ENCODE measurements at places on chromosomes 6 and 20.
A peak's percentile ranks its signal among the peaks of the same experiment; 100 is the strongest.

DNA sequence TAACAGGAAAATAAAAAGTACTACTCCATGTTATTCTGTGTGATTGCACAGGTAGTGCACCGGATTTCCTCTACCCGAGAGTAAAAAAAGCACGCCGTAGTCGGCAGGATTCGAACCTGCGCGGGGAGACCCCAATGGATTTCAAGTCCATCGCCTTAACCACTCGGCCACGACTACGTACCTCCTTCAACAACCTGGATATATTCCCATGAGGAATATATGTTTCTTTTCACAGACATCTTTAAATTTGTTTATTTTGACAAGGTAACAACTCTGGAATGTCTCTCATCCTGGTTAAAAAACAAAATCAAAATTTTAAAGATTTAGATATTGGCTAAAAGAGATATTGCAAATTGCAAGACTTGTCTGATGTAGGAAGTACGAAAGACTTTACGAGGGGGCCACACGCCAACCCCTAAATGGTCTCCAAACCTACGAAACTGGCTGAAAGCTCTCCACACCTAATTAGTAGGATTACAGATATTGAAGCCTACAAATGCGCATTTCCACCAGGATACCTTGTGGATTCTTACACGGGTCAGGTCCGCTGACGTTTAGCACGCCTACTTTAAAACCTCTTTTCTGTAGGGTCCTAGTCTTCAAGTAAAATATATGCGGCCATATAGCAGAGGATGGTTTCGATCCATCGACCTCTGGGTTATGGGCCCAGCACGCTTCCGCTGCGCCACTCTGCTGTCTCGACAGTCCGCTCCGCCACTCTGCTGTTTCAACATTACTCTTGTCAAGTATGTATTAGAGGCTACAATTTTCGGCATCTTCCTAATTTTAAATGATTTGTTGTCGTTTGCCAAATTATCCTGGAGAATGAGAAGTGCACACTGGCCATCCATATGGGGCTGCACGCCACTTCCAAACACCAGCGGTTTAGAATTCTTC lies 52.2 kb upstream of the BTN3A2 start:
- peak; percentile 85 for DNase-seq

GRCh38 chr6:21438986-21439352 lies 154.6 kb upstream of the SOX4 start:
- no peak for DNase-seq

DNA sequence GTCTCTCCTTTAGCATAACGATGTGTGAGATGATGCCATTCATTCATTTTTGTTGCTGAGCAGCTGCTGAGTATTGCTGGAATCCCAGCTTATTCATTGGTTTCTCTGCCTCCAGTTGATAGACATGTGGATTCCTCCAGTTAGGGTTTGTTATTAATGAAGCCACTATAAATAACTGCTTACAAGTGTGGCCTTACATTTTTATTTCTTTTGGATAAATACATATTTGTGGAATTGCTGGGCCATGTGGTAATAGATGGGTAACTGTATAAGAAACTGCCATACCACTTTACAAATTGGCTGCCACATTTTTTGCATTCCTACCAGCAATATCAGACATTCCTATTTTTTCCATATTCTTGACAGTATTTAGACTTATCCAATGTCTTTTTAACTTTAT lies 2.6 kb upstream of the HLA-B start:
- no peak for DNase-seq

- no peak for DNase-seq
These were observed 281.6 kb downstream of the PLCB1 start for GRCh38 chr20:8413691-8414090.

- DNase-seq: no peak
These were observed 400.2 kb downstream of the GJA1 start for GRCh38 chr6:121835662-121836061.

DNA sequence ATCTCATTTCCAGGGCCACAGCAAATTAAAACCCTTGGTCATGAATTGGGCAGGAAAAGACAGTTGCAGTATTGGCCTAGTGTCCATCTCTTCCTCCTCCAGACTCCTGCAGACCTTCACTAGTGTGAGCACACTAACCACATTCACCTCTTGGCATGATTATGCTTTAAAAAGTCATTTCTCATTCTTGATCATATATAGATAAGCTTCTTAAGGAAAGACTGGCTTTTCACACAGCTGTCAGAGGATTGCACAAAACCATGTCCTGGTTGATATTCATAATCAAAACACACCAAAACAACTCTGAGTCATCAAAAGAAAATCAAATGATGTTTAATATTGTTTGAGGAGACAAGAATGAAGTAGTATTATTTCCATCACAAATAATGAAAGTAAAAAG lies 52.1 kb downstream of the TMEM200A start:
- no peak for DNase-seq

DNA sequence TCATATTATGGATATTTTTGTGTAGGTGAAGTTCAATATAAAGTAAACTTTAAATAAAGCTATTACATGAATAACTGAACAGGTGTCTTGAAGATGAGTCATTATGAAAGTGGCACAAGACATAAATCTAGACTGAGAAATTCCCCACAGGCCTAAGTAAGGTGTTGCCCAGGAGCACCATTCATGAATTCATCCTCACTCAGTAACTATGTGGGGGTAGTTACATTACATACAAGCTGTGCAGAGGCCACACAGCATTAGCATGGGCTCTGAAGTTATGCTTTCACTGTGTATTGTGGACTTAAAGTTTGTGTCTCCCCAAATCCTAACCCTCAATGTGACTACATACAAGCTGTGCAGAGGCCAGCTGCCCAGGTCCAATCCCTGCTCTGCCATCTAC lies 65.9 kb downstream of the BCAS1 start:
- DNase-seq: no peak

GRCh38 chr6:47144306-47144705 lies 102.2 kb upstream of the ADGRF1 start:
- no peak for DNase-seq

DNA sequence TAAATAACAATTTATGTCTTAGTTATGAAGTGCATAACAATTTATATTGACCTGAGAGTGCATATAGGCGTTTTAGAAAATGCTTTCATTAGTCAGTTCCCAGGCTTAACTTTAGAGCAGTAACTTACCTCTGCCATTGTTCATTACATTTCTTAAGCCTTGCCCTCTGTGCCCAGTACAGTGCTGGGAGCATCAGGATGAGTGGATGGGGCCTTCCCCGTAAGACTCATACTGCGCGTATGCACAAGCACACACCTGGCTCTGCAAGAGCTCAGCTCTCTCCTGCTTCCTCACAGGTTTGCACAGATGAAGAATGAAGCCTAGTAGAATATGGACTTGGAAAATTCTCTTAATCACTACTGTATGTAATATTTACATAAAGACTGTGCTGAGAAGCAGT lies 125.0 kb downstream of the MAP3K4 start:
- DNase-seq: no peak

- DNase-seq: no peak
These were observed 13.3 kb upstream of the TREM2 start for GRCh38 chr6:41176189-41176588.

- DNase-seq: no peak
These were observed 155.8 kb downstream of the WDR27 start for GRCh38 chr6:169545982-169546381.

DNA sequence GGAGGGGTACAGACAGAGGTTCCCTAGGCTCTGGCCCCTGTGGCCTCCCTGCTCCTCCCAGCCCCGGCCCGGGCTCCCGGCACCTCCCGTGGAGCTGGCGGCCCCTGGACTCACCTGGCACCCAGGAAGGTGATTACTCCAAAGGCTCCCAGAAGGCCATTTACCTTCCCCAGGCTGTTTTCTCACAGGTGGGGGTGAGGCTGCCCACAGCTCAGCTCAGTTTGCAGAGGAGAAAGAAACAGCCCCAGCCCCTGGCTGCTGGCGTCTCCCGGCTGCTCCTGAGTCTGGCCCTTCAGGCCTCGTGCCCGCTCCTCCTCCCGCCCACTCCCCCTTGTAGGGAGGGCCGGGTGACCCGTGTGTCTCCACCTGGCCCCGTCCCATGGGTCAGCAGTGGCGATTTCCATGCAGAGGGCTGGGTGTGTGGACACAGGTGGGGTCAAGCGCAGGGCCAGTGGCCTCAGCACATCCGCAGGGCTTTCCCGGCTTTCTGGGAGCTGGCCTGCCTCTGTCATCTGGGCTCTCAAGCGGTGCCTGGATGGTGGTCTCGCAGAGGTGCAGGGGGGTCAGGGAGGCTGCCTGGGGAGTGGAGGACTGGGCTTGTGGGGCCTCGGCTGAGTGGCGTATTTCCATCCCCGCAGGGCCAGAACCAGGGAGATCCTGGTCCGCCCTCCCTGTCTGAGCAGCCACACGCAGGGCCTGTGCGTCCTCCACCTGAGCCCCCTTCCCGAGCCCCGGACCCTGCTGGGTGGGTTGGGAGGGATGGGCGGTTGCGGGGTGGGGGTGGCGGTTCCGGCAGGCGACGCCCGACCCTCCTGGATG lies 20.2 kb upstream of the GATA5 start:
- DNase-seq: no peak

- DNase-seq: no peak
These were observed 164.5 kb downstream of the MOXD1 start for GRCh38 chr6:132236744-132237143.

DNA sequence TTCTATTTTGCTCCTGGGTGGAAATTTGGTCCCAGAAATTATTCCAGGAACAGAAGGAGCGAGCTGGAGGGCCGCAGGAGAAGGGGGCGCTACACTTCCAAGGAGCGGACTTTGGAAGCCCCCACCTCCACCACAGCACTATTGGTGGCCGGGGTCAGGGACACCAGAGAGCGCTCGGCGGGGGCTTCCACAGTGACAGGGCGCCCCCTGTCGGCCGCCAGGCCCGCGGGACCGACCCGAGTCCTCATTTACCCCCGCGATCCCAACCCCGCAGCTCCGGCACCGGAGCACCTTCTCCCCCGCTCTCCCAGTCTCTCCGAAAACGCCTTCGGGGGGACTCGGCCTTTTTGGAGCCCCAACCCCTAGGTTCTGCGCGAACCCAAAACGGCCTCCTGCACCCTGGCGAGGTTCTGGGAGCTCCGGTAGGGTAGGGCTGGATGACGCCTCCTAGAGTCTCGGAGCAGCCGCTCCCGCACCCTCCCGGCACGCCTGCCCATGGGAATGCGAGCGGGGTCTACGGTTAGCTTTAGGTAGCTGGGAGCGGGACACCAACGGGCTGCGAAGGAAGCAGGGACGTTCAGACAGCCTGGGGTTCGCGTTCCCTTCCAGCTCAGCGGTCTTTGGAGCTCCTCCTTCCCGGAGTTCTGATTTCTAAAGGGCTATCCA lies 2.4 kb upstream of the FOXA2 start:
- DNase-seq: no peak

All from head of caudate nucleus (tissue), 42 donors.